ENCODE measurements at places on chromosomes 6 and 20.
A peak's percentile ranks its signal among the peaks of the same experiment; 100 is the strongest.

DNA sequence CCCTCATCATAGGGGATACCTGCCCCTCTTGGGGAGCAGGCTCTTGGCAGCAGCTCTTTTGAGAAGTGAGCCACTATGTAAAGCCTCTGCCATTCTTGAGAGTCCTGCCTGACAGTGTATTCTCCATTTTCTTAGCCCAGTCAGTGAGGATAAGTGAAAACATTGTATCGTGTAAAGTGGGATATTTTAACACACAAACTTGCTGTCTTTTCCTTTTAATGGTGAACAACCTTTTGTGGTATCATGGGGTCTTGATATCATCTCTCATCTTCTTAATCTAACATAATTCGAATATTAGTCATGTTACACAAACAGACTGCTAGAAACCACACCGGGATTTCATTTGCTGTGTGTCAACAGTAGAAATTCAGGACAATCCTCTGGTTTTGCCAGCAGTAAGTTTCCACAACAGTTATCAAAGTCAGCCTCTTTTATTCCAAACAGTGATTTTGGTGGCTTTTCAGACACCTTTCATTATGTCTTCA lies 136.2 kb downstream of the HIVEP1 start:
- no peak for DNase-seq

GRCh38 chr6:100479179-100480035 lies 14.7 kb upstream of the SIM1 start:
- DNase-seq: peak; percentile 35

DNA sequence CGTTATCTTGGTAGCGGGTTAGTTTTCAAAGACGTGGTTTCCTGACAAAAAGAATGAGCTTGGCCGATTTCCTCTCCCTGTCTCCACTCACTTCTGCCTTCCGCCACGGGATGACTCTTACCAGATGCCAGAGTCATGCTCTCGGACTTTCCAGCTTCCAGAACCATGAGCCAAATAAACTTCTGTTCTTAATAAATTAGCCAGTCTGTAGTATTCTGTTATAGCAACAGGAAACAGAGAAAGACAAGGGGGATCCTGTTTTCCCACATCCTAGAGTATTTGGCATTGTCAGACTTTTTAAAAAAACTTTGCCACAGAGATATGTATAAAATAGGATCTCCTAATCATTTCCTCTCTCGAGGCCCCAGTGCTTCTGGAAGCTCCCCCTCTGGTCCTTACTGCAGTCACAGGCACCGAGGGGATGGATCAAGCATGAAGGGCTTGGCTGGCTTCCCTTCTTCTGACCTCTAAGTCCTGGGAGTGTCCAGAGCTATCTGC lies 84.9 kb upstream of the NAA20 start:
- DNase-seq: no peak

- no peak for DNase-seq
Observed at GRCh38 chr20:49420811-49421295, 61.6 kb downstream of the KCNB1 start.

DNA sequence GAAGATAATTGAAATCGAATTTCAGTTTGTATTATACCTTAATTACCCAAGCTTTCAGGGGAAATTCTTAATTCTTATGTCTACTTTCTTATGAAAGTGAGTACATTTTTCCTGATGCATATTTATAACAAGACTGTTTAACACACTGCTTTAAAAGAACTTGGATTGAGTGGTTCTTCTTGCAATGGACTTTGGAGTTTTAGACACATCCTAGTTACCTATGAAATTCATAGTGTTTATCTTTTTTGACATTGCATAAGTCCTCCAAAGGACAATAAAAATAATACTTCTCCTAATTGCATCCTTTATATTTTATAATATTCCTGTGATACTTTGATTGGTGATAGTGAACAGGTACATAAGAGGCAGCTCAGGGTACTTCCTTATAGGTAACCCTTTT lies 395.6 kb upstream of the FLRT3 start:
- no peak for DNase-seq

DNA sequence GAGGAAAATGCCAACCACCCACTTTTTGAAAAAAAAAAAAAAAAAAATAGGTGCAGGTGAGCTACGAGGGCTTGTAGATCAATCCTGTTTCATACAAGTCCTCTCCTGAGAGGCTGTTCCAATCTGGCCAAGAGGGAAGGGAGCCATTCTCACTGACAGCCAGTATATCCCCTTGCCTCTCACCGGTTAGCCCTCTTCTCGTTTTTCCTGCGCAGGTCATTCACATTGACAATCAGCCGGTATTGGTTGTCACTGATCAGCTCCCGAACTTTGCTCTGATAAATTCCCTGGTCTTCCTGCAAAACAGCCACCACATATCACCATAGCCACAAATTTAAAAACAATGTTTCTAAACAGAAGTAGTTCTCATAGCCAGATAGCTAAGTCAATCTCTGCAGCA lies 1.4 kb downstream of the MCM3 start:
- no peak for DNase-seq

GRCh38 chr6:157716251-157716995 lies 106.6 kb upstream of the SNX9 start:
- DNase-seq: no peak

DNA sequence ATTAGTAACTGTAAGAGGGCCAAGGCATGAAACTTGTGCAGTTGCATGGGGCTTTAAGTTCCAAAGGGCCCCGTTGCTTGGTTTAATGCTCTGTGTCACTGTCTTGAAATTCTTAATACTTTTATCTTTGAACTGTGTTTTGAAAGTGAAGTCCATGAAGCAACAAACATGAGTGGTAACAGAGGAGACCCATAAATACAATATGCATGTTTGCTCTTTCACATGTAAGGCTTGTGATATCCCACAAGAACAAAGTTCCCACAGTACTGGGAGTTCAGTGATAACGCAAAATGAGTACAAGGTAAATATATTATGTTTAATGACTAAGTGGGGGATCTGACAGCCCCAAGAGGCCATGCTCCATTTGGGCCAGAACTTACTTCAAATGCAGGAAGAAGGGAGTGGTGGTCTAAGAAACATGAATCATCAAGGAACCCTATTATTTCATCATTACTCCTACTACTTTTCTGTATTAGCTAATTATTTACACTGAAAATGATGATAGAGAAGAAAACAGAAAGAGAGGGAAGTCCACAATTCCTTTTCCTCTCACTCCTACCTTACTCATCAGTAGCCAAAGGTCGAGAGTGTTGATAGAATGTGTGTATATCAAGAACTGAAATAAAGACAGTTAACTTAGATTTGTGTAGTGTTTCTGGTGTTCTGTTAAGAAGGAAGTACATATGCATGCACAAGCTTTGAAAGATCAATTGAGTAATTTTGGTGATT lies 157.3 kb downstream of the PHF3 start:
- no peak for DNase-seq

DNA sequence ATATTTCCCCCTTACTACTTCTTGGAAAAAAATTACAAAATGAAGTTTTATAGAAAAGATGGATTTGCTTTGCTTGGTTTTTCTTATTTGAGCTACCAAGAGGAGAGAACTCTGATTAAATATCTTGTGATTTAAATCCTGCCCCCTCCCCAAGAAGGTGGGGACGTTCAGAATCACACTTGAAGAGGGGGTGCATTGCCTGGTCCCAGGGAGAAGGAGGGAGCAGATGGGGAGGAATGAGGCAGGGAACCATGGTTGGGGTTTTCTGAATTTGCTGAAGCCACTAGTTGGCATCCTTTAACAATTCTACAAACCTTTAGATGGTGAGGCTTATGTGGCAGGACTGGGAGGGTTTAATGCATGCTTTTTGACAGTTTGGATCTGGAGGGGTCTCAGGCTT lies 5.5 kb downstream of the PCK1 start:
- DNase-seq: no peak

GRCh38 chr6:27791182-27791943 lies 120.8 kb downstream of the OR2B2 start:
- peak; percentile 66 for DNase-seq

- no peak for DNase-seq
Observed at GRCh38 chr6:74356391-74356790, 660.4 kb downstream of the CD109 start.

GRCh38 chr6:115783402-115784061 lies 277.2 kb downstream of the FRK start:
- no peak for DNase-seq

DNA sequence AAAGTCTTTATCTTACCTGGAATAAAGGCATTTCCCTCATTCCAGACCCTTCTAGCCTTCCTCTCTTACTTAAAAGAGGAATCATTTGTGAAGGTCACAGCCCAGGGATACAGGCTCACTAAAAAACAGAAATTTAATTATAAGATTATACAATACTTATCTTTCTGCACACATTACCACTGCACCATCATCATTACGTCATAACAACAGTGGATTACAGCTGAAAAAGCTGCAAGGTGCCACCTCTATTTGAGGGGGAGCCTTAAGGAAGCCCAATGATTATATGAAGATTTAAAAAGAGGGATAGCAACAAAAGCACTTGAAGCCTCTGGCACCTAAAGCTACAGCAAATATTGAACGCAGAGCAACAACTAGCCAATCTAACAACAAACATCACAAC lies 452.9 kb upstream of the EYS start:
- no peak for DNase-seq

DNA sequence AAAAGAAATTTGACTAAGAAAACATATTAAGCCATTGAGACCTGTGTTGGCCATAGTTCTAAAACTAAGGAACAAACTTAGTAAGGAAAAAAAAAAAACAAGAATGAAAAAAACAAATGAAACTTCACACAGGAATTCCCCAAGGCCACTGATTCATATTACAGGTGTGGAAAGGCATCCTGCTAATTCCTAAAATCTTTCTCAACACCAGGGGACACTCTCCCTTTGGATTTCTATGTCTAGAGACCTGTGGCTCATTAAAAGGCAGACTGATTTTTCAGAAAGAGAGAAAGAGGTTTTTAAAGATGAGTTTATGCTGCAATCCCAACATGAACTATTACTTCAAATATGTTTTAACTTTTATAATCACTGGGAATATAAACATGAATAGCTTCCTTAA lies at the start of gene OR12D1:
TSS of gene OR12D1 (plus strand) at position 341 of the 400 bp plus-strand sequence.
- DNase-seq: no peak

DNA sequence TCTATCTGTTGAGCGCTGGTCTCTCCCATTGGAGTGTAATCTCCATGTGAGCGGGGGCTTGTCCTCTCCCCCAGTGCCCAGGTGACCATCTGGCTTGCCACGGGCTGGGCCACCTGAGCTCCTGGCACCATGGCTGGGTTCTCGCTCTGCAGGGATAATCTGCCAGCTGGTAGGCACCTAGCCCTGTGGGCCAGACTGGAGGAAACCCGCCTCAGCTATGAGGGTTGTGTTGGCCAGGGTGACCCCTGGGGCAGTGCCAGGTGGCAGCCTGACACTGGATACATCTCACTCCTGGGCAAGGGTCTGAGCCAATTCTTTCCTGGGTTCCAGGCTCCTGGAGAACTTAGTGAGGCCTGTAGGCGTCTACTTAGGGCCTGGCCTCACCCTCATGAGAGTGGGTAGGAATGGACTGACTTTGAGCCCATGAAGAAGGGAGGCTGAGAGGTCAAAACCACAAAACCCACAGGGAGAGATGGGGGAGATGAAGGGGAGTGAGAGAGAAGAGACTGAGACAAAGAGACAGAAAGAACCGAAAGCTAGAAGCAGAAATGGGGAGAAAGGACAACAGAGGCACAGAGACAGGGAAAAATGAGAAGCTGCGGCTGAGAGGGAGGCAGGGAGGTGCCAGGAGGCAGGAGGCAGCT lies 5.8 kb upstream of the SLC52A3 start:
- peak; percentile 15 for DNase-seq

GRCh38 chr6:168054765-168055560 lies 24.0 kb downstream of the FRMD1 start:
- no peak for DNase-seq

DNA sequence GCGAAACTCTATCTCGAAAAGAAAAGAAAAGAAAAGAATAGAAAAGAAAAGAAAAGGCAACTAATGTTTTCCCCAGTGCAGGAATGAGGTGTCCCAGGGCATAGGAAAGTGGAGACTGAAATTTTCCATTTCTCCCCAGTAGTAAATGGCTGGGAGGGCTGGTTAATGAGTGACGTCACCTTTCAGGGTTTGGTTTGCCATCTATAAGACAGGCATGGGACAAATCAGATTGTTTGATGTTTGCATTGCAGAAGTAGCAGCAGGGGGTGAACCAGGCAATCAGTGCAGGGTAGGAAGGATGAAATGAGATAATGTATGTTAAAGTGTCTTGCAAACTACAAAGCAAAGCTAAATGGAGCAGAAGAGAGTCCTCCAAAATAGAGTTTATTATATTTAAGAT lies 533.4 kb downstream of the PKHD1 start:
- DNase-seq: no peak

DNA sequence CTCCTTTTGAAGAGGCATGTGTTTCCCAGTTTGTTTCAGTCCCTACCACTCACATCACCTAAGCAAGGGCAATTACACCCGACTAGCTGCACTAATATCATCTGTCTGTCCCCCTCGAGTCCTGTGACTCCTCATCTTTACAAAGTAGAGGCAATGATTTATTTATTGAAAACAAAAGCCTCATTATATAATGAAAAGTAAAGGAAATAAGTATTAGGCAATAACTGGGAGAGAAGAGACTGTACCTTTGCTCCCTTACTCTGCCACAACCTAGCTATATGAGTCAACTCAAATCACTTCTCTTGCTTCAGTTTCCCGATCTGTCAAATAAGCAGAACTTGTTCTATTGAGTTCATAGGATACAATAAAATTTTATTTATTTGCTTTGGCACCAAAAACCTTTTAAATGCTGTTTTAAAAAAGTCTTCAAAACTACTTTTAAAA lies 38.9 kb downstream of the CSNK2A1 start:
- no peak for DNase-seq

GRCh38 chr20:20495729-20496503 lies 128.0 kb downstream of the INSM1 start:
- DNase-seq: no peak

GRCh38 chr6:12974551-12974950 lies 258.0 kb downstream of the PHACTR1 start:
- DNase-seq: no peak

DNA sequence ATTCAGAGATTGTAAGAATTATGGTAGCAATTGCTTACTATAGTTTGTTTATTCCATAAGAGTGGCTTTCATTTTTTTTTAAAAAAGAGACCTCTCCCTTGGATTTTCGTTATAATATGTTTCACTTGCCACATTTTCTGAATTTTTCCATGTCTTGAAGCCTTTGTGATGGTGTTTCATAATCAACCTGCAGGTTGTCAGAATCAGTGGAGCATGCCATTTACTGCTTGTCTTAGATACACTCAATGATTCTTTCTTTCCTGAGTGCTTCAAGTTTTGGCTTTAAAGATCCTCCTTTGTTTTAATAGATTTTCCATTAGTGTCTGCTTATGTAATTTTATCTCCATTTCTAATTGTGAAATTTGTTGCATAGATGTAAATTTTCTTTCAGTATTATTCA lies 31.2 kb downstream of the KCNQ5 start:
- no peak for DNase-seq

DNA sequence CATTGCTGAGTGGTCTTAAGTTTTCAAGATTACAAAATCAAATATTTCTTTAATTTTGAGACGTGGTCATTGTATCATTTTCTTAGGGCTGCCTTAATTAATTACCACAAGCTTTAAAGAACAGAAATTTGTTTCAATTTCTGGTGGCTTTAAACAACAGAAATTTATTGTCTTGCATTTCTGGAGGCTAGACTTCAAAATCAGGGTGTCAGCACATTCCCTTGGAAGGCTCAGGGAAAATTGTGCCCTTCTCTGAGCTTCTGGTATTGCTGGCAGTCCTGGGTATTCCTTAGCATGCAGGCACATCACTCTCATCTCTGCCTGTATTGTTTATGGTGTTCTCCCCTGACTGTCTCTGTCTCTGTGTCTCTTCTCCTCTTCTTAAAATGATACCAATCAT lies 76.0 kb upstream of the PCSK2 start:
- DNase-seq: no peak
